NCI-H2107 (cell line): ENCODE measurements at places on chromosomes 3 and 15.

DNA sequence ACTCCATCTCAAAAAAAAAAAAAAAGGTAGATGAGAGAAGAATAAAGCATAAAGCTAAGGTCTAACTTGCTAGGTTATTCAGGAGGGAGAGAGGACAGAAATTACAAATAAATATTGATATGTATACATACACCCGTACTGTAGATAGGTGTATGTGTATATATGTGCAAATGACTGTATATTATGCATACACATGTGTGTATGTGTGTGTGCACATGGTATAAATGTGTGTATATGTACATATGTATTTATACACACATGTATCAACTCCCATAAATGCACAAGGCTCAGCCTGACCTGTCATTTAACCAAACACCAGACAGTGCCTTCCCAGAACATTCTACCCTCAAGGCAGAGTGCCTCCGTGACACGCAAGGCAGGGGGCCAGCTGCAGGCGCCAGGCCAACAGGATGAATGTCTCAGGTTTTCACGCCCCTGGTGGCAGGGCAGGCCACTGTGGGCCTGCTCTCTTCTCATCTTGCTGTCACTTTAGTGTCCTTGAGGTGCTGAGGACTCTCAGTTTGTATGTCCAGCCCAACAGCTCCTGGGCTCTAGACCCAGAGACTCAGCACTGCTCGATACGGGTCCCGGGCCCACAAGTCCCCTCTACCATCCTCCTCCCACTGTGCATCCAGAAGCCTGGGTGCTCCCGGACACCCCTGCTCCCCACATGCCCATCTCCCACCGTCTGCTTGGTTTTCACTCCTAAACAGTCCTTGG is 40.4 kb downstream of the TM2D3 start:
- no peak for DNase-seq

GRCh38 chr3:22453906-22454535 is 703.0 kb upstream of the ZNF385D start:
- DNase-seq, result no peak

DNA sequence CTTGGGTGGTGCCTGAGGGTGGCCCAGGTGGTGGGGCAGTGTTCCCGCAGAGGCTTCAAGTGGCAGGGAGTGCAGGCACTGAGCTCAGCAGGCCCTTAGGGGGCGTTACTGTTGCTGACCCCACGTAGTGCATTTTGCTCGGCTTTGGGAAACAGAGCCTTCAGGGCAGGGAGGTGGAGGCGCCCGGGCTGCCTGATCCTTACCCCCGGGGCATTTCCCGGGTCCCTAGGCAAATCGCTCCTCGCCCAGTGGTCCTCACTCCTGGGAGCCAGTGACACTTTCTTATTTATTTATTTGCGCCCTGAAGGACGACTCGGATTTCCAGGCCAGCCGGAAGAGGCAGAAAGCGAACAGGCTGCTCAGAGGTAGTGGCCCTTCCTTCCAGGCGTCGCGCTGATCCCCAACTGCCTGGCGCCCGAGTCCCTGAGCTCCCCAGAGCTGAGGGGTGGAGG is 10.1 kb upstream of the FOXB1 start:
- DNase-seq, result no peak

DNA sequence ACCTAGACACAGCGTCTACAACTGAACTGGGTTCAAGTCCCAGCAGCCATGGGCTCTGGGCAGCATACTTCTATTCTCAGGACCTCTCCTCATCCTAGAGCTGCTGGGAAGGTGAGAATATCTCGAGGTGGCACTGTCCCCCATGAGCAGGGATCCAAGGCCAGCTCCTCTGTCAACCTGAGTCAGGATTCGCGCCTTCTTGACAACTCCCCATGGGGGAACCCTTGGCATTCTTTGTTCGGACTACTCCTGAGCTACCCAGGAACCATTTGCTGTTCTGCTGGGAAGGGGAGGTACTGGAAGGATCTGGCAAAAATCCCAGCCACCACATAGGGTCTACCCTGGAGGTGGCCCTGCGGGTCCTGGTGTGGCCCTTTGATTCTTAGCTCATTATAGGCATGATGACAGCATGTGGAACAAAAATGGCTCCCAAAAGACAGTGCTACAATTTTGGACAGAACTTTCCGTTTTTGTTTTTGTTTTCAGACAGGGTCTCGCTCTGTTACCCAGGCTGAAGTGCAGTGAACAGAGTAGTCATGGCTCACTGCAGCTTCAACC is 22.3 kb downstream of the PLXNB1 start:
- no peak for DNase-seq

DNA sequence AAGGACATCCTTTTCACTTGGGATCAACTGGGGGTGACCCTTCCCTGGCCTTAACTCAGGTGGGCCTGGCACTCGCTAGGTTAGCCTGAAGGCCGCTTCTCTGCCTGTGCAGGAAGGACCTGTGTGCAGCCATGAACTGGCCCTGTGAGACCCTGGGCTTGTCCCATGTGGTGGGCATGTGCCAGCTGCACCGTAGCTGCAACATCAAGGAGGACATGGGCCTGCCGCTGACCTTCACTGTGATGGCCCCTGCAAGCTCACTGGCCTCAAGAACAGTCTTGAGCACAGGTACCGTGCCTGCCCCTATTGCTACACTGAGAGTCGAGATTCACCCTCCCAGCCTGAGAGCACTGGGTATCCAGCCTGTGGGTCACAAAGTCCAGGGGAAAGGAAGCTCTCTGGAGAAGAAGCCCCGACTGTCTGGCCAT is 43.0 kb downstream of the SAXO2 start:
- no peak for DNase-seq

GRCh38 chr15:25793354-25794050 is 69.6 kb downstream of the ATP10A start:
- DNase-seq, result no peak

DNA sequence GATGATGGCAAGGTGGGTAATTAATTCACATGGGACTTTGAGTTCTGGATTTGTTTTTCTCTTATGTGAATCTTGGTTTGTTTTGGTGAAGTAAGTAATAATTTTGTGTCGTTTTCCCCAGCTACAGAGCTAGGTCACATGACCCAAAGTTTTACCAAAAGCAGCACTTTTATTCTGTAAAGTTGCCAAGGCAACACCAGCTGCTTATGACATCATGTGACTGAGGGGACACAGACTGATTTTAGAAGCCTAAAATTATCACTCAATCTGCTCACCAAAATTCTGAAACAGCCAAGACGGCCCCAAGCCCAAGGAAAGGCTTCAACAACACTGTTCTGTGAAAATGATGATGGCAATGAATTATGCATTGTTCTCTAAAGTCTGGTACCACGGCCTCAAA is 63.9 kb downstream of the MEX3B start:
- no peak for DNase-seq

- no peak for DNase-seq
Observed at GRCh38 chr15:69562116-69562515, 109.5 kb downstream of the RPLP1 start.

DNA sequence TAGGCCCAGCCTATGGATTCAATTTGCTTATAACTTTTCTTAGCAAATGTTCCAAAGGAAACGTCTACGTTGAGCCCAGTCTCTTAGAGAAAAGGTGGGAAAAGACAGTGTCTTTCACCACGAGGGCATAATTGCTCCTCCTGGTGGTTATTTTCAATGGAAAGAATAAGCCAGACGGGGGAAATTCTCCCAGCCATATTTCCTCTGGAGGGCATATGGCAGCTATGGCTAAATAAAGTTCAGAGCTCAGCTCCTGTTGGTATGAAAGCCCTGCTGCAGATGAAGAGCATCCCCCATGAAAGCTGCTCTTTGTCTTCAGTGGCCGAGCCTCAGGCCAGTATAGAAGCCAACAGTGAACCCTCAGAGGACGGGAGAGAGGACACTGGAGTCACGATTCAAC is 297.9 kb downstream of the RYR3 start:
- DNase-seq, result no peak

DNA sequence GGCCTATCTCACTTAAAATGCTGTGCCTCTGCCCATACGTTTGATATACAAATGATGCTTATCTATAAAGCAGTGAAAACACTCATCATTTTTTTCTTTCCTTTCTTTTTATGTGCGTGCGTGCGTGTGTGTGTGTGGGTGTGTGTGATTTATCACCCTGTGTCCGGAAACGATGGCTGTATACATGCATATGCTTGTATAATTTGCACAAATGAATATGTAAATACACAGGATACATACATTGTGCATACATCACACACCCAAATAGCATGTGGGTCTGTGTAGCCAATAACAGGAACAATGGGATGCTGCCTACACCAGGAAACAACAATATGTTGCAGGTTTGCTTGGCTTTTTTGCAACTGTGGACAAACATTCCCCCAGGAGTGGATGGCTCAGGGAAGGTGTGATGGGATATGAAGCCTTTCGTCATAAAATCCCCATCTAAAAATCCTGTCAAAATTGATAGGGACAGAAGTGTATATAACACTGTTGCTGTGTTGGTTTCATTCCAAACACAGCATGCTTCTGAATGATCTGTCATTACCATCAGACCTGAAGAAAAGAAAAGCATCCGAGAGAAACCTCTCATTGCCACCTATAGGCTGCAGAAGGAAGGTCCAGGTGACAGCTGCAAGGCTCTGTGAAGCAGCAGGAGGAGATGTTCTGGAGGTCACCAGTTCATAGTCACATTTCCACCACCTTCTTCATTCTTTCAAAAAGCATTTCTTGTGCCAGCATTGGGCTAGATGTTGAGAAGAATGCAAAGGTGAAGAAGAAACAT is 503.9 kb upstream of the NR2F2 start:
- DNase-seq, result no peak

DNA sequence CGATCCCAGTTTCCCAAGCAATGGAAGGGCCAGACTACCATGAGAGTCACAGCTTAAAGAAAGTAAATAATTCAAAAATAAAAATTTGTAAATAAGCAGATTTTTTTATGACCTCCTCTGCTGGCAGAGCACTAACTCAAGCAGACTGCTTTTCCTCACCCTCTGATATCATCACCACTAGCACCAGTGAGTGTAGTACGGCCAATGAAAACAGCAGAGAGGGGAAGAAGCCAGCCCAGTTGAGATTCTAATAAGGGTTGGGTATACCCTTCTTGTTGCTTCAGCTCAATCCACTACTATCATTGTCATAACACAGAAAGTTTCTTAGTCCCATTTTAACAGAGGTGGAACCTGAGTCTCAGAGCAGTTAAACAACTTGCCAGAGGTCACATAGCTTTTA is 193.1 kb downstream of the ERC2 start:
- no peak for DNase-seq

- DNase-seq, result no peak
Observed at GRCh38 chr3:64684715-64685261, 3.0 kb downstream of the ADAMTS9 start.

DNA sequence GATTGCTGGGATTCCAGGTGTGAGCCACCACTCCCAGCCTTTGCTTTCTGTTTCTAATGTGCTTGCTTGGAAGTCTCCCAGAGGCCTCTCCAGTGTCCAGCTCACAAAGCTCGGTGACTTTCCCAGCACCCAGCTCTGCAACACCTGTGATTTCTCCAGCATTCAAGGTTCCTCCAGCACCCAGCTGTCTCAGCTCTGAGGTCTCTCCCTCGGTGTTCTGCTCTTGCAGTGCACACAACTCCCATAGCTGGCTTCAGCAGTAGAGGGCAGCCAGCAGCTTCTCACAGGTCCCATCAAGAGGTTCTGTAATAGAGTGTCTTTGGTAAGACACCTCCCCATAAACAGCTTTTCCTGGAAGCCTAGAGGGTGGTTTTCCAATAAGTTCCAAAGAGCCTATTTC is 75.1 kb downstream of the GRM7 start:
- DNase-seq, result no peak

GRCh38 chr3:121722411-121722810 is 27.1 kb downstream of the GOLGB1 start:
- DNase-seq, result no peak

DNA sequence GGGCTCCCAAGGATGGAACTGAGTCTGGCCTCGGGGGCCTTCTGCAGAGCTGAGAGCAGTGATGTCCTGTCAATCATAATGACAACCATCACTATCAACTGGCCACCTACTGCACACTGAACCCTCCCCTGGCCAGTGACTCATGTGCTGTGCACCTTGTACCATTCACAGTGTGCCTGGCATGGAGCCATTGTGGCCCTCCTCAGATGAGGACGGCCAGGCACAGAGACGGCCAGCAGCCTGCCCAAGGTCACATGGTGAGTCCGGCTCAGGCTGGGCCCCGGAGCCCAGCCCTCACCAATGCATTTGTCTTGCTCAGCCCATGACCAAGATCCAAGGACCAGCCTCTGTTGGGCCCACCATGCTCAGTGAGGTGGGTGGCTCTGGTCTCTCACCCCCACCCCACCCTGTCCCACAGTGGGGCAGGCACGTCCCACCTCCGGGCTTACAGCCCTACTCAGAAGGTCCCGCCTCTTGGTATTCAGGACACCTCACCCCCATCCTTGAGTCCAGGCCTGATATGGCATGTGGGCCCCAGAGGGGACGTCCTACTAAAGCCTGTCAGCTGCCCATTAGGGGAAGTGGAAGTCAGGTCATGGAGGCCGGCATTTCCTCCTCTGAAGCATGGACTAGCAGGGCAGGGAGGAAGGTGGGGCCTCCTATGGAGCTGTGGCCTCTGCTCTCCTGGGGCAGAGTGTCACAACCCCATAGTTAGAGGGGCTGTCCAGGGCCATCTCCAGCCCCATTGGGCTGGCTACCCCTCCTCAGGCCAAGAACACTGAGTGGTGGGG is 35.9 kb upstream of the TMEM115 start:
- no peak for DNase-seq
